ENCODE measurements at places on chromosomes 11 and 22.

GRCh38 chr22:37167176-37167980, 17.7 kb upstream of the IL2RB start:
- no peak for DNase-seq

DNA sequence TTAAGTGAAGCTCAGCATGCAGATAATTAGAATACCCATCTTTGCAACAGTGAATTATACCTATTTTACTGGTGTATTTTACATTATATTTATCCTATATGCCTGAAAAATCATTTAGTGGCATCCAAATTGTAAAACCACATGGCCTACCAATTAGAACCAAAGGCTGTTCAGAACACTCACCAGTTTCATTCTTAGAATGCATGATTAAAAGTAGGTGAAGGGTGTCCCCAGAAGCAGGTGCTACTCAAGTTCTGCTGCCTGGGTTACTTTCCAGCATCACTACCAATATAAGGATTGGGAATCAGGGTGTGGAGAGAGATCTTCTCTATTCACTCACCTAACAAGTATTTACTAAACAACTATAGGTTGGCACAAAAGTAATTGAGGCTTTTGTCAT, 103.3 kb downstream of the SGSM3 start:
- DNase-seq = no peak

- no peak for DNase-seq
Observed at GRCh38 chr22:47872761-47873535, 1110.5 kb downstream of the TBC1D22A start.

- DNase-seq = no peak
Observed at GRCh38 chr11:114783805-114784204, 105.5 kb downstream of the NXPE2 start.

GRCh38 chr11:34567733-34568132, 53.2 kb upstream of the EHF start:
- no peak for DNase-seq

DNA sequence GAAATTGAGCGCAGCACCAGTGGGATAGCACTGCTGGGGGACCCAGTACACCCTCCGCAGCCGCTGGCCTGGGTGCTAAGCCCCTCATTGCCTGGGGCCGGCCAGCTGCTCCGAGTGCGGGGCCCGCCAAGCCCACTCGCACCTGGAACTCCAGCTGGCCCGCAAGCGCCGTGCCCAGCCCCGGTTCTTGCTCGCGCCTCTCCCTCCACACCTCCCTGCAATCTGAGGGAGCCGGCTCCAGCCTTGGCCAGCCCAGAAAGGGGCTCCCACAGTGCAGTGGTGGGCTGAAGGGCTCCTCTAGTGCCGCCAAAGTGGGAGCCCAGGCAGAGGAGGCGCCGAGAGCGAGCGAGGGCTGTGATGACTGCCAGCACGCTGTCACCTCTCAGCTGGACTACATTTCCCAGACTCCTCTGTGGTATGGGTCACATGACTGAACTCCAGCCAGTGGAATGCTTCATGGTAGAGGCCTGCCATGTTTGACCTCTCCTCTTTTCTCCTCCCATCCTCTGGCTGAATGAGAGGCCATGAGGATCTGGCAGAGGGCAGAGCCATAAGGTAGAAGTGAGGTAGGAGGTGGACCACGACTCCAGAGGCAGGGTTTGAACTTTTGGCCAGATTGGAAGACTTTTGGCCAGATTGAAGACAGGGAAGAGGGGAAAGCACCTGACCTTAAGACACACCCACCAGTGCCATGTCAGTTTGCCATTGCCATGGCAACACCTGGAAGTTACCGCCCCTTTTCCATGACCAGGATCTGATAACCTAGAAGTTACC, 6.2 kb downstream of the MRGPRD start:
- DNase-seq = no peak

- no peak for DNase-seq
Observed at GRCh38 chr22:24981066-24981465, 28.6 kb downstream of the KIAA1671 start.

DNA sequence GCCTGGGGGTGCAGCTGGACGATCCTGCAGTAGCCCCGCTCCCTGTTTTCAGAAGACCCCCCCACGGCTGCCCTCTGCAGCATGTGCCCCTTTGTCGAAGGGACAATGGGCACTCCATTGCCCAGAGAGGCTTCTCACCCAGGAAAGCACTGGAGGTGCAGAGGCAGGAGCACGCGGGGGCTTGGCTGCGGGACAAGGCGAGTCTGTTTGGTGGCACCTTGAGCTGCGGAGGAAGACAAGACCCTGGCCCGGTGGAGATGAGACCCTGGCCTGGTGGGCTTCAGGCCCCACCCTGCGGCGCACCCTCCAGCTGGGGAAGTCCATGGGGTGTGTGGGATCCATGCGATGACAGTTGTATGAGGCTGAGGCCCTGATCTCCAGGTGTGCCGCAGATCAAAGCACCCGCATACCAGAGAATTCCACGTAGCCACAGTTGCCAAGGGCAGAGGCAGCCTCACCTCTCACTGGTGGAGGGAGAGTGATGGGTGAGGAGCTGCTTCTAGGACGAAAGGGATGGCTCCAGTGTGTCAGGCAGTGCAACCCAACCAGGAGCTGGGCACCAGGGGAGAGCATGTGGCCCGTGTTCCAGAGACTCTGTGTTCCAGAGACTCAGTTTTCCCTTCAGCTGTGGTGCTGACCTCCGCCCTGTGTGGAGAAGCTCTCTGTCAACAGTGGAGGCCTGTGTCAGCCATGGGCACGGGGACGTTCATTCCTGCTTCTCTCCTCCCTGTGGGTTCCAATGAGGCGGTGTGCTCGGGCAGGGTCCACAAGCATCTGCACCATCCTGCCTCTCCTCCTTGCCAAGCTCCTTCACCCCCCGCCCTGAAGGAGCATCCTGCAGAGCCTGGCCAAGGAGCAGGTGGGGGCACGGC, 10.0 kb downstream of the TBX1 start:
- DNase-seq = no peak

DNA sequence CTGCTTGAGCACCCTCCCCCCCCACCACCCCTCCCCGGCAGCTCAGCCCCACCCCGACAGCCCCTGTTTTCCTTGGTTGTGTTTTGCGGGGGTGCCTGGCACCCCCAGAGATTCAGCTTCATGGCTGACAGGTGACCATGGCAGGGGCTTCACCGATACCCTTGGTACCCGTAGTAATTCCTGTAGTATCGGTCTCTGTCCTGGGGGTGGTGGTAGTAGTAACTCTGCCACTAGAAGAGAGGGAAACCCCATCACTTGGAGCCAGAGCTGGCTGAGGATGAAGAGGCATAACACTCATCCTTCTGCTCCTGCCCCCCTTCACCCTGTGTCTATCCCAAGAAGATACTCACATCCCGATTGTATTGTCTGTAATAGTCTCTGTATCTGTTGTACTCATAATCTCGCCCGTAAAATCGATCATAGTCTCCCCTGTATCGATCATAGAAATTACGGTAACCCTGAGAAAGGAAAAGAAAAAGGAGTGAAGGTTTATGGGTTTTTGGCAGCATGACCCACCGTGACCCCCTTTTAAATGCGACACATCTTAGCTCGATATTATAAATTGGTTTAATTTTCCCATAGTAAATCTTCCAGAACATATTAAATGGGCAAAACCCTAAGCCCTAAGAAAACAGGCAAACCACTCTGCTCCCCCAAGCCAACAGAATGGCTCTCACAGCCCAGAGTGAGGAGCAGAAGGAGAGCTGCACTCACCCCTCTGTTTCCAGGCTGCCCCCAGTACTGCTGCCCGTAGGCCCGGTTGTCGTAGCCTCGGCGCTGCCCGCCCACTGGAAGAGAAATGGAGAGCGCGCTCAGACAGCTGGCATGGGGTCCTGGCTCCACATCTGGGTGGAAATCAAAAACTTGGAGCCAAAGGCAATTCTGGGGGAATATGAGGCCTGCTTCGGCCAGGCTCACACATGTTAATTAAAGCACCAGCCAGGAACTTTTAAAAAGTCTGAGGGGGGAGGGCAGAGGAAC, 8.0 kb downstream of the GNG3 start:
- DNase-seq = no peak

DNA sequence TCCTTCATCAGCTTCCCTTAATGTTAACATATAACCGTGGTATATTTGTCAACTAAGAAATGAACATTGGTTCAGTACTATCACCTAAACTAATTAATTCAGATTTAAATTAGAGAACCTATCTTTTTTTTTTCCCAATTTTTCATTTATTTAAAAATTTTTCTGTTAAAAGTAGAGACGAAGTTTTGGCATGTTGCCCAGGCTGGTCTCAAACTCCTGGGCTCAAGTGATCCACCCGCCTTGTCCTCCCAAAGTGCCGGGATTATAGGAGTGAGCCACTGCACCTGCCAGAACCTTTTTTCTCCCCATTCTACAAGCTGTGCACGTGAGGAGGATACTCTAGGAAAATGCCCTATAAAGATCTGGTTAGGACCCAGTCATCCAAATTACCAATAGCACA, 3.6 kb downstream of the EI24 start:
- DNase-seq = no peak

DNA sequence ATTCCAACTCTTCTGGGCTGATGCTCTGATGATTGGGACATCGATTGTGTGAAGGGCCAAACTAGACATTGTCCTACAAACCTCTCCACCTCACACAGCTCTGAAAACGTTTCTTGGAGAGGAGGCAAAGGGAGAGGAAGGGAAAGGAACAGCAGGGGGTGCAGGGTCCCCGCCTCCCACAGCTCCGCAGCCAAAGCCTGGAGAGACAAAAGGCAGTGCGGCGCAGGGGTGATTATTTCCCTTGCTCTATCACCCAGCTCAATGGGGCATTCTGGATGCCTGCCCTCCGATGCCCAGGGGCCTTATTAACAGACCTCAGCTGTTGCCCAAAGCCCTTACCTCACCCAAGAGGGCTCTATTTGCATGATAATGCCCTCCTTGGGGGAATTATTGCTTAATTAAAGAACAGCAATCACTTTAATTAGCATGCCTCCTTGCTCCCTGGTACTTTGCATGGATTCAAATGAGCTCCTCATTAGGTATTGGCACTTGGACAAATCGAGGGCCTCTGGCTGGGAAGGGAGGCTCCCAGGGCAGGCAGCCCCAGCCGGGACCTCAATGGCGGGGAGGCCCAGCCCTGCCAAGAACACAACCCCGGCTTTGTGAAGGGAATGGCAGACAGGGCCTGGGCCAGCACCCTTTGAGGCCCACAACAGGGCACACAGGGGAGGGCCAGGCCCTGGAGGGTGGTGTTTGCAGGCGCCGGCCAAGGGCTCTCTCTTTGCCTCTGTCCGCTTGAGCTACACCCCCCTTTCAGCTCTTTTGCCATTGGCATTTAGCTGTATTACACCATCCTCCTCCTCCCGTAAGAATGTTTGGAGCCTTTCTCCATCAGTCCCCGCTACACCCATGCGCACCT, 19.8 kb upstream of the CDON start:
- DNase-seq = no peak

DNA sequence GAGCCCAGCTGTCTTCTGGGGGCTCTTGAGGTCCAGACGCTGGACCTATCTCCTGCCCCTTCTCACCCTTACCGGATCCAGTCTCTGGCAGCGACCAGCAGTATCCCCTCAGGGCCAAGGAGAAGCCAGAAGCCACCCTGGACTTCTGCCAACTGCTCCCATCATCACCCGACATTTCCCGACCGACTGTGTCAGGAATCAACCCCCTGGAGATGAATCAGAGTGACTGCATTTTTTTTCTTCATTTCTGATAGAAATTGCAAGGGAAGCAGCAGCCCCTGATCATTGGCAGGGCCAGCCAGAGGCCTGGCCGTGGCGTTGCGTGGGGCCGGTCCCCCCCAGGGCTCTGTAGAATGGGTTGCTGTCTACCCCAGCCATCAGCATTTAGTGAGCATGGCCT, 5.2 kb upstream of the LIF start:
- DNase-seq = no peak

- DNase-seq = no peak
Observed at GRCh38 chr11:66868726-66869566, 12.1 kb downstream of the LRFN4 start.

DNA sequence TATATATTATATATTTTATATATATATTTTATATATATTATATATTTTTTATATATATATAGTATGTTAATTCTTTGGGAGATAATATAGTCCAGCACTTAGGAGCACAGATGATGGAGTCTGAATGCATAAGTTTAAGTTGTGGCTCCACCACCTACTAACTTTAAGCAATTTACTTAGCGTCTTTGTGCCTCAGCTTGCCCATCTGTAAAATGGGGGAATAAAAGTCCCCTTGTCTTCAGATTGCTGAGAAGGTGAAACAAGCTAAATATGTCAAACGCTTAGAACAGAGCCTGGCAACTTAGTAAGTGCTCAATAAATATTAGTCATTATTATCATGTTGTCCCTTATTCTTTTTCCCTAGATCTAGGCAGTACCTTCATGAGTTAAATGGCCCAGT, 27.5 kb downstream of the DSCAML1 start:
- no peak for DNase-seq

- DNase-seq = no peak
Observed at GRCh38 chr11:131824771-131825170, 454.4 kb downstream of the NTM start.

DNA sequence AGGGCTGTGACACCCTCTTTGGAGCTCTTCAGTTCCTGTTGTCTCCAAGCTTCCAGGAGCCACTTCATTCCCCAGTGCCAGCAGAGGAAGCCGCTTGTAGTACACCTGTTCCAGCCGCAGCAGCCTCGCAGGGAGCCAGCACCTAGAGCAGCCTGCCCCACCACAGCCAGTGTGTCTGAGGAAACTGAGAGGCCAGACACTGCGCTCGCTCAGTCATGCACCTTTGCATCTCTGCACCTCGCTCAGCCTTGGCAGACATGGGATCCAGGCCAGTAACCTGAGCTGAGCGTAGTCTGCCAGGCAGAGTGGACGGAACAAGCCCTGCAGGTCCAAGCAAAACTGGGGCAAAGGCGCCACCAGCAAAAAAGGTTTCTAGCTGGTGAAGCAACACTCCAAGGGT, 1072.1 kb downstream of the JRKL start:
- no peak for DNase-seq

GRCh38 chr11:108403052-108403451, 64.3 kb downstream of the C11orf65 start:
- no peak for DNase-seq

DNA sequence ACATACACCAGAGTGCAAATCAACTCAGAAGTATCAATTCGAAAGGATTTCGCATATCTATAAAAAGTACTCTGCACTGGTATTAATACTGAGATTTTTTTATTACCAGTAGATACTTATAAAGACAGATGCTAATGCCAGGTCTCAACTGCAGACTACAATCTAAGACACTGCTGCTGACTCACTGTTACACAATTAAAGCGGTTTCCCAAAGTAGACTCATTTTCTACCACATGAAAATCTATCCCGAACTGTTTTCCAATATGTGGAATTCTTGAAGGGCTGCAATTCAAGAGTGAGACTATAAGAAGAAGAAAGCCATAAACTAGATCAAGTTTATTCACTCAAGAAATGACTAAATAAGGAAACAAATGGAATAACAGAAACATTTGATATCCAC, 57.2 kb upstream of the ARHGAP32 start:
- DNase-seq = no peak

- DNase-seq = no peak
Observed at GRCh38 chr11:6567371-6567745, 36.1 kb downstream of the RRP8 start.
